Activated CD4-positive, alpha-beta T cell treated with anti-CD3 and anti-CD28 coated beads, Interleukin-2, amount 10 ng/mL, durations not matched to agents 24 days and 14 days (primary cell): ENCODE measurements at places on chromosomes 2 and 18.
A peak's percentile ranks its signal among the peaks of the same experiment; 100 is the strongest.

DNA sequence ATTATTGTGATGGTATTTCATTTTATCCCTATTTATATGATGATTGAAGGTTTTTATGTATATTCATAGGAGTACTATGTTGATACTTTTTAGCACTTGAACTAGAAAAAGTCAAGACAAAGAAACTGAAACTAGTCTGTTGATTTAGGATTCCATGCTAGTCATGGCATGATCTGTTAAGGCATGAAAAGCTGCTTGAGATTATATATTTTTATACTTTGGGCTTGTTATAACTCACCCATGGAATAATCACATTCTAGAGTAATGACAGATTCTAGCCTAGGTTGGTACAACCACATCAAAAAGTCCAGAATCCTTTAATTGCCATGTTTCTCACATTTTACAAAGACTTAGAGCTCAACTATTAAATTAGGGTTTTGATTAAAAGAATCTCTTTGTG is 472.6 kb upstream of the CELF4 start:
- DNase-seq = no peak

DNA sequence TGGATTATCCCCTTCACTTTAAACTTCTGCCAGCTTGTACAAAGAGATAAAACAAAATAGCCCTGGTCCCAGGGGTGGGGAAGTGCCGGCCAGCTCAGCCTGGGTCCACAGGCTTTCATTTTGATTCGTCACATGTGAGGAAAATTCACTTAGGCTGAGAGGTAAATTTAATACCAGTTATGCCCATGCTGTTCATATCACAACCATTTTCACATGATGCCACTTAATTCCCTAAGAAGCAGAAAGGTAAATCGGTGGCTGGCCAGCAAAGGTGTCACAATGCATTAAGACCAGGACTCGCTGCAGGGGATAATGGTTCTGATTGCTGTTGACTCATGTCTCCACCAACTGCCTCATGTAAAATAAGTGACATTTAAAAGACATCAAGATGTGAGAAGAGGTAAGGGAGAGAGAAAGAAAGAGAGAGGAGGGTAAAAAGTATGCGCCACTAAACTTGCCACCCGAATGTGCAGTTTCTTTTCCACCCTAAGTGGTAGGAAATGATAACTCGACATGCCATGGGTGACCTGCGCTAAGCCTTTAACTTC is 261.0 kb upstream of the SIX3 start:
- no peak for DNase-seq

DNA sequence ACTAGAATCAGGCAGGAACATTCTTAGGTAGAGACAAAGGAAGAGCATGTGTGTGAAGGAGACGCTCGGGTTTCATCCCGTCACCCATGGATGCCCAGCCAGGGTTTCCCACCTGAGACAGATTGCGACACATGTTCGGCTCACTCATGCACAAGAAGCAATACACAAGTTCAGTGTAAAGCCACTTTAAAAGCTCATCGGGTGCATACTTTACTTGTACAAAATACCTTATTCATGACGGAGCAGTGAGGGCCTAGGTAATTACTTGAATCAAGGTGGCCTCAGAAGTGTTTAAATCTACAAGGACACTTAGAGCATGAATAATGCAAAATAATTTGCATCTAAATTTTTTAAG is 42.0 kb downstream of the ZEB2 start:
- DNase-seq = no peak

GRCh38 chr2:42474765-42475454 is 18.9 kb downstream of the KCNG3 start:
- DNase-seq = no peak

GRCh38 chr2:135311268-135311667 is 219.8 kb downstream of the ZRANB3 start:
- no peak for DNase-seq

DNA sequence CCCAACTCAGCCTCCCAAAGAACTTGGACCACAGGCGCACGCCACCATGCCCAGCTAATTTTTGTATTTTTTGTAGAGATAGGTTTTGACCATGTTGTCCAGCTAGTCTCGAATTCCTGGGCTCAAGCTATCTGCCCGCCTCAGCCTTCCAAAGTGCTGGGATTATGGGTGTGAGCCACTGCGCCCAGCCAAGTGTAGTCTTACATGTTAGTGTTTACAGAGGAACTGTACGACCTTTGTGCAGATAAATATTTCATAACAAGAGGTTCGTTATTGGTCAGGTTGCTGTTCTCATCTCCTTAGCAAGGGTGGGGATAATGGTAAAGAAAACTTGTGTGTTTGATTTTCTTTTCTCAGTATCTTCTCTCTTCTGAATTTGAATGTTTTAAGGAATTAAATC is 46.5 kb downstream of the RALBP1 start:
- no peak for DNase-seq

DNA sequence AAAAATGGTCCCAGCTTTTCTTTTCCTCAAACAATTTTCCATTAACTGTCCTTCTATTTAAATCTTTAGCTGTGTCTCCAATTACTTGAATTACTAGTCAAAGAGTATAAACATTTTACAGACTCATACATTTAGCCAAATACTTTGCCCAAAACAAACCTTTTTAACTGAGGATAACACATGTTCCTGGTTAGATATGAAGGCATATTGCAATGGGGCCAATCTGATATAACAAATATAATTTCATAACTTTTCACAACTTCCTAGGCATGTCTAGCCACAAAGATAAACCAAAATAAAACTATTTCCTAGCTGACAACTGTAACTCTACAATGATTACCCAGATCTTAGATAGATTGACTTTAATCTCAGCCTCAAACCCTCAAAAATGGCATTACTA is 247.5 kb upstream of the ZNF521 start:
- no peak for DNase-seq

DNA sequence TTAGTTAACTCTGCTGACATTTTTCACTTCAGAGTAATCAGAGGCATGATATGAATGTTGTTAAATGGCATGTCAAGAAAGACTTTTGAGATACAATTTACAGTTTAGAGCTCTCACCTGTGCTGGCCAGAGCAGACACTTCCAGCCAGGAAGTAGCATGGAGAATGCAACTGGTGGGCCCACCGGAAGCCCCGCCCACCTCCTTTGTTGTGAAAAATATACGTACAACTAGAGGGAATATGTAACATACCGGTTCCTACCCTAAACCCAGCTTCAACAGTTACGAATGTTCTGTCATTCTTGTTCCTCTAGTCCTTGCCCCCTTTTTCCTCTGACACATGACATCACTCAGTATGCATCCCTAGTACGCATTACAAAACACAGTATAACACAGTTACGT is 70.2 kb upstream of the ITM2C start:
- DNase-seq = peak; percentile 76

GRCh38 chr2:218623366-218623705 is 15.6 kb downstream of the PLCD4 start:
- DNase-seq = no peak

GRCh38 chr2:66495788-66496640 is 61.1 kb downstream of the MEIS1 start:
- DNase-seq = no peak
